NCI-H1092 (cell line): ENCODE measurements at places on chromosomes 12 and 14.

DNA sequence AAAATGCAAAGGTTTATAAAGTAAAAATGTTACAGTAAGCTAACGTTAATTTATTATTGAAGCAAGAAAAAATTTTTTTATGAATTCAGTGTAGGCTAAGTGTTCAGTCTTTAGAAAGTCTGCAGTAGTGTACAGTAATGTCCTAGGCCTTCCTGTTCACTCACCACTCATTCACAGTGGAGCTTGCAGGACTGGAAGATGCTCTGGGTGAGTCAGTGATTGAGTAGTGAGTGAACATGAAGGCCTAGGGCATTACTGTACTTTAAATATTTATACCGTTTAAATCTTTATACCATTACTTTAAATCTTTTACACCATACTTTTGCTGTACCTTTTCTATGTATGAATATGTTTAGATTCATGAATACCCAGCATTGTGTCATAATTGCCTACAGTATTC is 120.3 kb upstream of the SLC38A4 start:
- no peak for DNase-seq

- DNase-seq: no peak
These were observed 2.2 kb downstream of the DTX3 start for GRCh38 chr12:57606821-57607220.

GRCh38 chr14:60238955-60239354 is 10.1 kb upstream of the PPM1A start:
- DNase-seq: no peak

DNA sequence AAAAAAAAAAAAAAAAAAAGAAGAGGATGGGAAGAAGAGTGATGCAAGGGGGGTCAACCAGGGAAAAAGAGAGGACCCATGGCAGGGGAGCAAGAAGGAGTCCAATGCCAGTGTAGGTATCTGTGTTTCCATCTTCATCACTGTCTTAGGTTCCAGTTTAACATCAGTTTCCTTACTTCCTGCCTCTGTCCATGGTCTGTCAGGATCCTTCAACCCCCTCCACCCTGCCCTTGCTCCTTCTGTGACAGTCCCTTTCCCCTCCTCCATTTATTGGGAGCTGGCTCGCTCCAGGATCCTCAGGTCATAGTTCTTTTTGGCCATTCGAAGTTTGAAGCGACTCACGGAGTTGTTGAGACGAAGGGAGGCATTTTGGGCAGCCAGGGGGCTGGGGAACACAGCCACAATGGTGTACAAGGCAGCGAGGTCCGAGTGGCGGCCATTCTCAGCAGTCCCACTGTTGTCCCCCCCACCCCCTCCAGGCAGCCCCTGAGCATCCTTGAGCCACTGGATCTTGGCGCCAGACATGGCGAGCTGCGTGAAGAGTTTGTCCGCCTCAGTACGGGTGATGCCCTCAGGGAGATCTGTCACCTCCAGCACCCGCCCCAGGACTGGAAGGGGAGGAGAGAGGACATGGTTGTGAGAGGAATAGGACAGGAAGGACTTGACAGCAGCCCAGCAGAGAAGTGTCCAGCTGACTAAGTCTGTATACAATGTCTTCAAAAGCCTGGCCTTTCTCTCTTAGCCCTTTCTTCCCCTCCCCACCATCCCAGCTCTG is 3.7 kb upstream of the STAC3 start:
- no peak for DNase-seq

DNA sequence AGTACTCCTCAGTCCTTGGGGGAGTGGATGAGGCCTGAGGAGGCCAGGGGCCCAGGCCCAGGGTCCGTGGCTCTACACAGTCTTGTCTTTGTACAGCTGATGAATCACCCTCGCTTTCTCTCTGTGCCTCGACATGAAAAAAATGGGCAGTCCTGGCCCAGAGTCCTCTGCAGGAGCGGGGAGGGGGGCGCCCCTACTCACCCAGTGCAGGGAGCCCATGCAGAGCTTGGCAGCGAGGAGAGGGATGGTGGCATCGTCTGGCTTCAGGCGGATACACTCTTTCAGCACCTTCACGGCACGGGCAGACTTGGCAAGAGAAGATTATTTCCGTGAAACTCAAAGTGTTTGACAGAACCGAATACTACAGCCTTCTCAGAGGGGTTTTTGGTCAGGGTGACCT is 159.3 kb downstream of the TTC7B start:
- no peak for DNase-seq

- no peak for DNase-seq
These were observed 540 bp downstream of the PAX9 start for GRCh38 chr14:36662258-36662542.

DNA sequence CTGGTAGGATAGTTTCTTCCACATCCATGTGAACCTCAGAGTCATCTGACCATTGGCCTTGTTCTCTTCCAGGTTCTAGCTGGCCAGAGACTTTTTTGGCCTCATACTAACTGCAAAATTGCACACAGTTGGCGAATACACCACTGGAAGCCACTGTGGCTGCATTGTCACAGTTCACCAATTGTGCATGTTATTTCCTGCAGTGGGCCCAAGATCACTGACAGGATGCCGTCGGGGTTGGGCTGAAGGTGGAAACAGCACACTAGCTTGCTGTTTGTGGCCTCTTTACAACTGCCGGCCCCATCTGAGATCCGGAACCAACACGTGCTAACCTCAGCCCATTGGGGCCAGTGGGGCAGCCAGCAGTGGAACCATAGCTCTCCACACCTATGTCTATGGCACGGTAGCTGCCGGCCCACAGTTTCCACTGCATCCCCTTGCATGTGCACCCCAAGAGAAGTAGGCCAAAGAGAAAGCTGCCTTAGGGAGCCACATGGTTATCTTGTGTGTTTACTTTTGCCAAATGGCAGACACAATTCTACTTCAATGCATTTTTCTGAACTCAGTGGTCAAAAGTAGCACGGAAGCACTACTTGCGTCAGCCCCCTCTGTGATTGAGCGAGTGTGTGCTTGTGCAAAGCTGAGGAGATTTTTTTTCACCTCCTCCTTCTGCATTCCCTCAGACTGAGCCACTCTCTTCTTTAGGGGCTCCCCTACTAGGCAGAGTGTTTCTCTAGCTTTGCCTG is 464.0 kb downstream of the RAD51B start:
- no peak for DNase-seq

DNA sequence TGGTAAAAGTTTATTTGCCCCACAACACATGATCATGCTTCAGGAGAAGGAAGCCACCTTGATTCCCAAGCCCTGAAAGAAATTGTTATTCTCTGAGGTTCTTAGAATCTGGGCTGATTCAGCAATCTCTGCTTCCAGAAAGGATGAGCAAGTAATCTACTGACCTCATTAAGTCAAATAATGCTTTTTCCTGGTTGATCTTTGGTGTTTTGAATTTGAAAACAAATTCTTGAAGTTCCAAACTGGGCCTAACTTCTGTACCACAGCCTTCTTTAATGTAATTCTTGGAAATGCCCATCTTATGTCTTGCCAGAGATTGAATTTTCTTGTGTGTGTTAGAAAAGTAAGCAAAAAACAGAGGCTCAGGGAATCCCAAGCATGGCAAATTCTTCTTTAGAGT is 319.2 kb upstream of the DDHD1 start:
- no peak for DNase-seq

DNA sequence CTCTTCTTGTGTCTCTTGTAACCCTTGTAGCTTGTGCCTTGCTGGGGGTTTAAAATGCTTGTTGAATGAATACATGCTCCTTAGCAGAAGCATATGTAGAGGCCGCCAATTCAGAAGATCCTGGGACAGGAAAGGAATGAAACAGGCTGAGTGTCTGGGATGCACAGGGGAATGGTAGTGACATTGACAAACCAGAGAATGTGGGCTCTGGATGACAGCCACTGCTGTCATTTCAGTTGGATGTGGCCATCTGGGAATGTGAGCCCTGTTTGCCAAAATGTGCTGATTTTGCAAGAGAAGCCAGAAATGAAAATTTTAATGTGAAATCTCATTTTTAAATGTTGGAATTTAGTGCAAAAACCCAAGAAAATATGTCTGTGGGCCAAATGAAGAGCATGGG is 136.8 kb downstream of the DACT1 start:
- no peak for DNase-seq

GRCh38 chr14:81859046-81859445 is 325.4 kb upstream of the SEL1L start:
- no peak for DNase-seq

GRCh38 chr14:24395609-24396582 is 2.9 kb upstream of the NYNRIN start:
- no peak for DNase-seq

DNA sequence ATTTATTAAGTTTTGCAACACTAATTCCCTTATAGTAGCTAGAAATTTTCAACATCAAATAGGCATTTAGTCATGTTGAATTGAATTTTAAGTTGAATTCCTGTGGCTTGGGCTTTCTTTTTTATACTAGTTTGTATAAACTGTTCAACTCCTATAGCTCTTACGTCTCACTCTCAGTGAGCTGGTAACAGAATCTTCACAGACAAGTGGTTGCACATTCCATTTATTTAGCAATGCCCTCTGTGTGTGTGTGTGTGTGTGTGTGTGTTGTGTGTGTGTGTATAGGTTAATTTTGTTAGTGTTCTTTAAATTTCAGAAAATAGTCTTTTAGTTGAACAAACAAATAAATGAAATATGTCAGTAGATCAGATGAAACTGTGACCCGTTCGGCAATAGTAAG is 425.0 kb downstream of the NPAS3 start:
- no peak for DNase-seq

GRCh38 chr14:65373671-65374039 is 38.9 kb upstream of the FUT8 start:
- no peak for DNase-seq

GRCh38 chr14:71764701-71765382 is 167.4 kb upstream of the RGS6 start:
- no peak for DNase-seq
